RPMI7951 (cell line): ENCODE measurements at places on chromosomes 11 and 22. TPM values are rescaled to one million over a fixed set of nuclear protein-coding genes. Genes with fewer than 3 reads are reported as not detected.
A peak's percentile ranks its signal among the peaks of the same experiment; 100 is the strongest.

DNA sequence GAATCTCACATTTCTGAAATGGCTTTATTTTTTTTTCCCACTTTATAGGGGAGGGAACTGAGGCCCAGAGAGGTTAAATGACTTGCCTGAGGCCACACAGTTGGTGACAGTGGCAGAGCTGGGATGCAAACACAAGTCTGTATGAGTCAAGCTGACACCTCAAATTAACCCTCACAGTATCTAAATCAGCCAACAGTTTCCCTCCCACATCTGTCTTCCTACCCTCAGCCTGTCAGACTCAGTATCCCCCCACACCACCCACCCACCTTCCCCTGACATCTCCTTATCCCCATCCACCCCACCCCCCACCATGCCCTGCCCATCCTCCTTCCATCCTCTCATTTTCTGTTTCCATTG lies 95.2 kb downstream of the TP53I11 start:
- no peak for DNase-seq

DNA sequence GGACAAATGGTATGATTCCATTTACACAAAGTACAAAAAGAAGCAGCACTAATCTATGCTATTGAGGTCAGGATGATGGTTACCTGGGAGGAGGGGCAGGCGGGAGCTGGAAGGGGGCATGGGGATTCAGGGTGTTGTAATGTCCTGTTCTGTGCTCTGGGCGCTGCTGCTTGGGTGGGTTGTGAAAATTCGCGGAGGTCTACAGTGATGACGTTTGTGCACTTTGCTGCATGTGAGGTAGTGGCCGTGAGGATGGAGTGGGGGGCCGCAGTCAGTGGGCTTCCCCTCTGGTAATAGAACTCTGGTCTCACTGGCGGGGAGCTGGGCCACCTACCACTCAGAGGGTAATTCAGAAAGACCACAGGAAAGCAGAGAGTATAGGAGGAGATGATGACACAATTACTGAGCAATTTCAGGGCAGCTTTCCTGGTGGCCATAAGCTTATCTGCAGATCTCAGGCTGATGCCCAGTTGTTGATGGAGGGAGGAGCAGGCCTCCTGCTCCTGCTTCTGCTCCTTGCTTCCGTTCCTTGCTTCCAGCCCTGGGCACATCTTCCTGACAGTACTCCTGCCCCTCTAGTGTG lies 121.5 kb downstream of the CEP164 start:
- peak; percentile 26 for DNase-seq

GRCh38 chr11:82523141-82523540 lies 210.5 kb downstream of the FAM181B start:
- no peak for DNase-seq

DNA sequence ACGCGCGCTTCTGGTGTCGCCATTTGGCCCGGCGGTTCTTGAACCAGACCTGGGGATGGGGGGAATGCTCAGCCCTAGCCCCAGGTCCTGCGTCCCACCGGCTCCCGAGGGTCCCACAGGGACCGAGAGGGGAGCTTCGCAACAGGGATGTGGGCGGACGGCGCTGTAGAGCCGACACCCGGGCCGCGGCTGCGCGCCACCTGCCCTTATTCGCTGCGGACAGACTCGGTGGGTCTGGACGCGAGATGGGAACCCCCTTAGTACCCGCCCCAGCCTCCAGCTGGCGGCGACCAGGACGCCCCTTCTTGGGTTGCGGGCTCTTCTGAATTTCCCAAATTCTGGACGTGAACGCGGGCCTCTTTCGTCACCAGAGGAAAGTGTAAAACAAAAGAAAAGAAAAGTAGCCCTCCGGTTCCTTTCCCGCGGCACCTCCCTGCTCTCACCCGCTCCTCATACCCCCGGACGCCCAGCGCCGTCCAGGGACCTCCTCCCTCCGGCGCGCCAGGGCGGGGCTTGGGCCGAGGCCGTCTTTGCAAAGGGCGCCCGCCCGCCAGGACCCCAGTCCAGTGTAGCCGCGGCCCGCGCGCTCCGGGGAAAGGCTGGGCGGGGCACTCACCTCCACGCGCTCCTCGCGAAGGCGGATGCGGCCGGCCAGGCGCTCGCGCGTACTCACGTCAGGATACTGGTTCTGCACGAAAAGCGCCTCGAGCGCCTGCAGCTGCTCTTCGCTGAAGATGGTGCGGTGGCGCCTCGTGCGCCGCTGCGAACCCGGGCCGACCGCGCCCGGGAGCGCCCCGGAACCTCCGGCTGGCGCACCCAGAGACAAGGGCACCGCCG lies 827 bp downstream of the GSC2 start:
- no peak for DNase-seq

DNA sequence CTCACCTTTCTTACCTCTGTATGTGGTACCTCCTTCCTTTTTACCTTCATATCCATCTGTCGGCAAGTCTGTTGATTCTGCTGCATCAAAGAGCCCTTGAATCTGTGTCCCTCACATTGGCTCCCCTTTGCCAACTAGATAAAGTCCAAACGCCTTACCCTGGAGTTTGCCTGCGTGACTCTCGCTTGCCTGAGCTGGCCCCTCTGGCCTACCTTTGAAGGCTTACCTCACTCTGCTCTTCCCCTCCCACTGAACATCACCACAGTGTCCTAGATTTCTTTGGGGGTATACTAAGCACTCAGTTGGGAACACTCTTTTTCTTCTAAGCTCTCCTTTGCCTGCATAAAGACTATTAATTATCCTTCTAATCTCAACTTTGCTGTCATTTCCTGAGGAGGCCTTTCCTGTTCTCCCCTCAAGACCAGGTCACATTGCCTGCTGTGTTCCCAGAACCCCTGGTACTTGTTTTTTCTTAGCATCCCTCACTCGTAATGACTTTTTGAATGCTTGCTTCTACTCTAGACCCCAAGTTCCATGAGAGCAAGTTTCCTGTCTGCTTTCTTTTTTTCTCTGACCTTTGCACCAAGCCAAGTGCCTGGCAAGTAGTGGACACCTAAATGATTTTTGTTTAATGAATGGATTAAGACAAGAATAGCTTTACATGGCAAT lies 67.8 kb upstream of the ADORA2A start:
- no peak for DNase-seq

- no peak for DNase-seq
Measured at GRCh38 chr22:19530751-19531150, 6.5 kb upstream of the CLDN5 start.

Gene C11orf16
- not detected in 2 replicates for total RNA-seq

Gene ADM2
- 0.20 and 0.24 TPM in 2 replicates for total RNA-seq

Gene TEX12
- 0.29 and 0.48 TPM in 2 replicates for total RNA-seq

Gene MGAT3
- not detected in 2 replicates for total RNA-seq

Gene TMEM179B
- total RNA-seq, result 88.3 and 110 TPM in 2 replicates

Gene STIM1
- 13.8 and 14.5 TPM in 2 replicates for total RNA-seq

Gene OR52K2
- not detected in 2 replicates for total RNA-seq
